ENCODE measurements at places on chromosomes 5 and 9. TPM values are rescaled to one million over a fixed set of nuclear protein-coding genes. Genes with fewer than 3 reads are reported as not detected.
A peak's percentile ranks its signal among the peaks of the same experiment; 100 is the strongest.

Gene LCN15
- not detected for total RNA-seq

Gene ELAVL2
- total RNA-seq, result not detected

Gene TTC1
- total RNA-seq, result 39.9 TPM

Gene TMEM215
- total RNA-seq, result not detected

DNA sequence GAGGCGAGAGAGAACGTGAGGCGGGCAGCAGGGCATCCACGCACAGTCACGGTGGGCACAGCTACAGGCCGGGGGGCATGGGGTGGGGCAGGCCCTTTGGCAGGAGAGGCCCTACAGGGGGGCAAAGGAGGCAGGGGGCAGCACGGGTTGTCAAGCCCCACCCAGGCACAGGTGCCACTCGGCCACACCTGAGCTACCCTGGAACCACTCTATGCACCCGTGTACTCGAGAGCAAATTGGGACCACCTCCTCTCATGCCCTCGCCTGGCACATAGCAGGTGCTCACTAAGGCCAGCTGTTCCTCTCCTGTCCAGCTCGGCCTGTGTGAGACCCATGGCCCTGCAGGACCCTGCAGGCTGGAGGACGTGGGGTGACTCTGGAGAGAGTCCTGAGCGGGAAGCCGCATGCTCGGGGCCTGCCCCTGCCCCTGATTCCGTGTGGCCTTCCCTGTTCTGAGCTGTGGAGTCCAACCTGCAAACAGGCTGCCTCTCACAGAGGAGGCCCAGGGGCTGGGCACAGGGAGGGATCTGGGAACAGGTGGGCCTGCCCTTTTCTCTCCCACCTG lies 31.4 kb upstream of the SARDH start:
- no peak overlapping the region for H3K4me3 ChIP-seq
- H3K27me3 ChIP-seq, result no peaks in the 10 kb centered on the region
- H3K4me1 ChIP-seq, result no peaks in the 10 kb centered on the region
- peak; percentile 4 for DNase-seq
- no peaks in the 10 kb centered on the region for H3K36me3 ChIP-seq

DNA sequence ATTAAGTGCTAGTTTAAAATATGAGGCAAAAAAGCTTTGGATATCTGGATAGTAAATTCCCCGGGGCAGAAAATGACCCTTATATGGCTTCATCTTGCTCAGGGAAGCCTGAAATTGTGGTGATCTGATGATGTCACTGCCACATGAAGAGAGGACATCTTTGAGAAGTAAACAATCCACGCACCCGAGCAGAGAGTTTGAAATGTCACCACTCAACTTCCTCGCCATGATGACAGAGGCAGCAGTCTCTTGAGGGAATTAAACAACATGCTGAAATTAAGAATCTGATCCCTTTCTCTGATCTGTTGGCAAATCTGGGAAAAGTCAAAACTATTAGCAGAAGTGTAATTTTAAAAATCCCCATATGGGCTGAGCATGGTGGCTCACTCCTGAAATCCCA lies 110.0 kb downstream of the TLE1 start:
- H3K27me3 ChIP-seq, result no peaks in the 10 kb centered on the region
- no peak for DNase-seq
- peaks cover 19% of the 10 kb centered on the region for H3K36me3 ChIP-seq
- no peak overlapping the region for H3K4me3 ChIP-seq
- H3K4me1 ChIP-seq, result no peaks in the 10 kb centered on the region
